ENCODE measurements at places on chromosomes 13 and 19.

GRCh38 chr13:73195091-73195490, 136.3 kb downstream of the KLF5 start:
- DNase-seq, result no peak

- DNase-seq, result no peak
Observed at GRCh38 chr13:27183561-27184147, 12.0 kb upstream of the USP12 start.

DNA sequence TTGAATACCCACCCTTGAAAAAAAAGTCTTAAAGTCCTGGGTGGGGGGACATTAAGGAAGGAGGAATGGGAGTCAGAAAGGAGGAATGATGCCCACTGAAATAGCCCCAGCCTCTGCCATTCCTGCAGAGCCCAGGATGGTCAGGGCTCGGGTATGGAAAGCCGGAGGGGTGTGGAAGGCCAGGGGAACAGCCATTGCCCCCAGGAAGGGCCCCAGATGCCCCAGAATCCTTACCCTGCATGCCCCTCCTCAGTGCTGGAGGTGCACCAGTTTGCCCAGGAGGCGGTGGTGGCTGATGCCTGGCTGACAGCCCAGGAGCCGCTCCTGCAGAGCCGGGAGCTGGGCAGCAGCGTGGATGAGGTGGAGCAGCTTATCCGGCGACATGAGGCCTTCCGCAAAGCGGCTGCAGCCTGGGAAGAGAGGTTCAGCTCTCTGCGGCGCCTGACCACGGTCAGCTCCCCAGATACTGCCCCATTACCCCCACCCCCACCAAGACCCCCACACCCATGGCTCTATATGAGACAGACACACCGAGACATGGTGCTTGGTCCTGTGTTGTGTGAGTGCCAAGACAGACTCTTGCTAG, 10.7 kb upstream of the SHKBP1 start:
- no peak for DNase-seq

GRCh38 chr13:110359840-110360301, 52.8 kb downstream of the COL4A2 start:
- DNase-seq, result no peak

DNA sequence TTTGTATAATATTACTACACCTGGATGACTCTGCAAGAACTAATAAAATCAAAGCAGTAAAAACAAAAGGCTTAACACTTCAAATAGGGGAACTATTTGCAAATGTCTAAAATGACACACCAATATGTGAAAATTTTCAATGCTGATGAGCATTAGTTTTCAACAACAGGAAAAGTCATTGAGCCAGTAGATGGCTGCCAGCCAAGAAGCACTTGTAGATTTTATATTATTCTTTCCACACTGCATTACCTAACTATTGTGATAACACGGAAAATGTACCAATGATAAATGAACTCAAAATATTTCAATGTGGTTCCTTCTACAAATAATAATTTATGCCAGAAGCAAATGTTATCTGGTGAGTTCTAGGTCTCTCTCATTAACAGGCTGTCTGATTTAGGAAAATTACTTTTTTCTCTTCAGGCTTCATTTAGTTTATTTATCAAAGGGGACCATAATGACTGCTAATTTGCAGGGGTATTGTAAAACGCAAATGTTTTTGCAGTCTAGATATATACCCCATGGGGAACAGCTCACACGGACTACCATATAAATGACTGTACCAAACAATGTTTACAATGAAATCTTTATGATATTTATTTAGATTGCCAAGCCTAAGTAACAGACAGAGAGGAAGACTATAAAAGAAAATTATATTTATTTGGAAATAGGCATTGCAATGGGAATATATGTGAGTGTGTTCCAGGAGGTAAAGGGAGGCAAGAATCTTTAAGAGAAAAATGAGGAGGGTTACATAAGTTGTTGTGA, 407.8 kb downstream of the LIG4 start:
- DNase-seq, result no peak

DNA sequence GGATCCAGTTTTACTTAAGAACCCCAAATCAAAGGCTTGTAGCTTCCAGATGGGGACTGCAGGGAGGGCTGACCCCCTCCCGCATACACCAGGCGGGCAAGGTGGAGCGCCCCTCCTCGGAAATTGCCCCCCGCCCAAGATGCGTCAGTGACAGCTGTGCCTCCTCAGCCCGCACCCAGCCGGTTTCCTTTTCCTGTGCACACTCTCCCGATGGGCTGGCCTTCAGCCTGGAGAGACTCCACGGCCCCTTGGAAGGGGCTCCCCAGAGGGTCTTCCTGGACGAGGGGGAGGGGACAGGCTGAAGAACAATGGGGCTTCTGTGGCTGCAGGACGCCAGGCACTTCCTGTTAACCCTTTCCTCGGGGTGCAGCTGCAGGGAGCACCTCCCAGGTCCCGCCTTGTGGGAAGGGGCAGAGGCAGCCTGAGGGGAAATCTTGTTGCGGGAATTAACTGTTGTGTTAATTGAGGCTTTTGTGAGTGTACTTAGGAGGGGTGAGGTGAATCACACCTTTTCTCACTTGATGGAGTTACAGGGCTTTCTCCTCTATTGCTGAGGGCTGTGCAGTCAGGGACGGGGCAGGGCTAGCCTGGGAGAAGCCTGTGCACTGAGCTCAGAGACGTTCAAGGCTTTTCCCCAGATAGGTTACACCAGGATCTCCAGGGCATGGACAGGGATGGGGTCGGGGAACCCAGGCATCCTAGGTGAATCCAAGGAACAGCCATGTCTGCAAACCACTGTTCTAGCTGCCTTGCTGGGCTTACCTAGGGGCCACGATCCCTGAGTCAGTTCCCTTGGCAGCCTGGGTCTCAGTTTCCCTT, 14.3 kb downstream of the IER2 start:
- DNase-seq, result peak; percentile 39

GRCh38 chr13:66821551-66821950, 408.6 kb downstream of the PCDH9 start:
- DNase-seq, result no peak

DNA sequence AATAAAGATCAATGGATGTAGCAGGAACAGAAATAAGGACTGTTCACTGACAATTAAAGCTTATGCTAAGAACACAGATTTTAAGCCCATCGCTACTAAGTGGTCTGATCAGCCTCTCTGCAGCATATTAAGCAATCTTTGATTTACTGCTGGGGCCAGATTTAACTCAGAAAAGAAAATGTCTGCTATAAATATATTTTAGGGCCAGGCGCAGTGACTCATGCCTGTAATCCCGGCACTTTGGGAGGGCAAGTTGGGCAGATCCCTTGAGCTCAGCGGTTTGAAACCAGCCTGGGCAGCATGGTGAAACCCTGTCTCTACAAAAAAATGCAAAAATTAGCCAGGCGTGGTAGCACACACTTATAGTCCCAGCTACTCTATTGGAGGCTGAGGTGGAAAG, 43.0 kb downstream of the METTL21C start:
- DNase-seq, result no peak

- DNase-seq, result no peak
Observed at GRCh38 chr19:3818918-3819317, 32.7 kb upstream of the MATK start.

DNA sequence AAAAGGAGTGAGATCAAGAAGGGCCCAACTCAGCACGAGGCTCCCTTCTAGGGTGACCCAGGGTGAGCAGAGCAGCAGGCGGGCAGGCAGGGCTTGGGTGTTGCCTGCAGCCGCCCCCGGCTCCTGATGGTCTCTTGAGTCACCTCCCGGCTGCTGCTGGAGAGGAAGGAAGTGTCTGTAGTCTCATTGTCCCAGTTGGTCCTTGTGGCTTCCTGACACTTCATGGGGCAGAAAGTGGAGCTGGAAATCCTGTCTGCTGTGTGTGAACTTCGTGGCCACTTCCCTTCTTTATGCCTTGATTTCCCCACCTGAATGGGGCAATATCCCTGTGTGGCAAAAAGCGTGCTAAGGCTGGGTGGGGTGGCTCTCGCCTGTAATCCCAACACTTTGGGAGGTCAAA, 2.5 kb downstream of the MAP1S start:
- DNase-seq, result no peak

GRCh38 chr19:40053491-40053890, 2.5 kb downstream of the ZNF780B start:
- no peak for DNase-seq

DNA sequence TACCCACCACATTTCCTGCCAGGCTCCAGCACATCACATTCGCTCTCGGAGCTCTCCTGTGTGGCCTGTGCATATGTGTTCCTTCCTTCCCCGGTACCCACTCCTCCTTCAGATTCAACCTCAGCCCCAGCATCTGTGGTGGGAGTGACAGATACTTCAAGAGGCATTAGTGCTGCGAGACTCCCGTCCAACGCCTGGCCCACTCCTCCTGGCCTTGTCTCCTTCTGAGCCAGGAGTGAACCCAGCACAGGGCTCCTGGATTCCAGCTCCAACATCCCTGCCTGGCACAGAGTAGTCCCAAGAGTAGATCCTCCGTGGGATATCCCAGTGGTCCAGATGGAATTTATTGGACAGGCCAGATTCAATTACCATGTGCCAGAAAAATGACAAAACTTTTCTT, 55.9 kb downstream of the SACS start:
- no peak for DNase-seq

- DNase-seq, result no peak
Observed at GRCh38 chr19:39193803-39194202, 3.0 kb upstream of the NCCRP1 start.

DNA sequence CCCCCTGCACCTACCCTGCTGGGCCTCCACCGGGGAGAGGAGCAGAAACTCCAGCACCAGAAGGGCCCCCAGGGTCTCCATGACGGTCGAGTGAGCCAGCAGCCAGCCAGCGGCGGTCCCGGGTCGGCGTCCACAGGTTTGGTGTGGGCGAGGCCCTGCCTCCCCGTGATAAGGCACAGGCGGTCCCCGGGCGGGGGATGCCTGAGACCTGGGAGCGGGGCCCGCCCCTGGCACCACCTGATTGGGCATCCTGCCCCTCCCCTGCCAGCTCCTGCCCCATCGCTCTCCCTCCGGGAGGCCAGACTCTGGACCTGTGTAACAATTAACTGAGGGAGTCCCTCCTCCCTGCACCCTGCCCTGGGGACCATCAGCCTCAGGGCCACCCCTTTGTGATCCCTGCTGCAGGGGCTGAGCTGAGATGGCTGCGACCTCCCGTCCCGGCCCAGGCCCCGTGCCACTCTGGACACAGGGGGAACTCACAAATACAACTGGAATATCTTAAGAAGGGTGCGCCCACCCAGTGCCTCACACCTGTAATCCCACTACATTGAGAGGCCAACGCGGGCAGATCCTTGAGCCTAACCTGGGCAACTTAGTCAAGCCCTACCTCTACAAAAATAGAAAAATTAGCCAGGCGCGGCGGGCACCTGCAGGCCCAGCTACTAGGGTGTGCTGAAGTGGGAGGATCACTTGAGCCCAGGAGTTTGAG, at the start of gene SMIM24:
Gene SMIM24, minus strand, starts transcription at position 143 of the 709 bp plus-strand sequence. Its CDS starts 62 bp downstream, at position 81.
- DNase-seq, result no peak

GRCh38 chr13:90055121-90055520, 1292.4 kb upstream of the MIR17HG start:
- DNase-seq, result no peak

- DNase-seq, result no peak
Observed at GRCh38 chr13:30191491-30192100, 115.8 kb downstream of the KATNAL1 start.

- no peak for DNase-seq
Observed at GRCh38 chr19:12985049-12985776, 10.1 kb upstream of the NFIX start.

GRCh38 chr13:84500016-84500415, 617.7 kb upstream of the SLITRK1 start:
- no peak for DNase-seq

- no peak for DNase-seq
Observed at GRCh38 chr13:31456056-31456455, 256.3 kb downstream of the B3GLCT start.

DNA sequence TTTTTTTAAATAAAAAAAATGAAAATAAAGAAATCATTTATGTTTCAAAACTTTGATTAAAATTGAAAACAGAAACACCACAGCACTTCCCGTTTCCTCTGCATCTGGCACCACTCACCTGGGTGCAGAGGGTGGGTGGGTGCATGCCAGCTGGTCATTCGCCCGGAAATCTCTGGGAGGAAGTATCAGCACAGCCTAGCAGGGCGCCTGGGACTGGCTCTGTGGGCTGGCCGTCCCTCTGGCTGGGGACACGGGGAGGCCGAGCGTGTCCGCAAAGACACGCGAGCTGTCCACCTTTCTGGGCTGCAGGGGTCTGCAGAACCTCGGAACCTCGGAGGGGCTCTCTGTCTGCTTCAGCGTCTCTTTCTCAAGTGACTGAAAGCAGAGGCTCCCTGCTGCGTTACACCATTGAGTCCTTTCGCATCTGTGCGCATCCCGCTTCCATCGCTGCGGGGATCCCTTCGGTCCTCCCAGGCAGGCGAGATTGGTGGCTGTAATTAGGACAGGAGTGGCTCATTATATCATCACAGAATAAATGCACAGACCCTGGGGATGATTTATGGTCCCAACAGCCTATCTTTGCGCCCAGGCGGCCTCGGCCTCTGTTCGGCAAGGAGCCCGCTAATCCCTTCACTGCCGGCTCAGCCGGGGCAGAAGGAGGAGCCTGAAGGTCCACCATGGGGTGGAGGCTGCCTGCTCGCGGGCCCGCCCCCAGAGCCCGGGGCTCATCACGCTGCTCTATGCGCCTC, 17.2 kb downstream of the CRTC1 start:
- peak; percentile 67 for DNase-seq

GRCh38 chr13:42549552-42549936, 24.4 kb upstream of the TNFSF11 start:
- DNase-seq, result no peak

DNA sequence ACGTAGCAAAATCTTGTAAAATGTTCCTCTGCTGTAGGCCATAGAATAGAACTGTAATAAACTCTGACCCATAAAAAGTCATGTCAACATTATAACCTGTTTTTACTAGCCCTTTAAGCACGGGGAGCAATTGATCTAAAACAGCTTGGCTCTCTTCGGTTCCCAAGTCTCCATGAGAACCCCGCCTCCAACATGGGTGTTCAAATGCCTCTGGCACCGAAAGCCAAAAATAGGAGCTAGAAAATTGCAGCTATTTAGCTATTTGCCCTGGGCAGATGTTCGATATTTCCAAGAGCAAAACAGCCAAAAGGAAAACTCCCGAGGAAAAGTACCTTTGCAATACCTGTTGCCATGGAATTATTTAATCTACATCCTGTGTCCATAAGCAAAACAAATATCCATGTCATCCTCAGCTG, 563.1 kb downstream of the EFNB2 start:
- no peak for DNase-seq

DNA sequence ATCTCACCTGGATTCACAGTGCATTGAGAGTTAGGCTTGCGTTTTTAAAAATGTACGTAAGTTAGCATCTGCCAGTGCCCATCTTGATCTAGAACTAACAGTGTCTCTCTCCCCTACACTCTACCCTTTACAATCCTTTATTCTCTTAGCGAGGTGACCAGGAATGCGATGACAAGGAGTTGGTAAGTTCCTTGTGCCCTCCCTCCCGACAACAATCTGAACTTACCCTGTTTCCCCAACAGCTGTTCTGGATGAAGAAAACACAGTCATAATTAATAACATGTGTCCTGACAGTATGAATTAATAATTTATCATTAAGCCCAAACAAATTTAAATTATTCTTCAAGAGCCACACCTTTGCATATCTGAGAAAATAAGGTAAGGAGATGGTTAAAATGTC, 6.3 kb downstream of the TSHZ3 start:
- DNase-seq, result no peak

- peak; percentile 82 for DNase-seq
Observed at GRCh38 chr19:47427241-47428176, 8.2 kb upstream of the MEIS3 start.
